COLO829 (cell line): ENCODE measurements at places on chromosomes 11 and 22.

DNA sequence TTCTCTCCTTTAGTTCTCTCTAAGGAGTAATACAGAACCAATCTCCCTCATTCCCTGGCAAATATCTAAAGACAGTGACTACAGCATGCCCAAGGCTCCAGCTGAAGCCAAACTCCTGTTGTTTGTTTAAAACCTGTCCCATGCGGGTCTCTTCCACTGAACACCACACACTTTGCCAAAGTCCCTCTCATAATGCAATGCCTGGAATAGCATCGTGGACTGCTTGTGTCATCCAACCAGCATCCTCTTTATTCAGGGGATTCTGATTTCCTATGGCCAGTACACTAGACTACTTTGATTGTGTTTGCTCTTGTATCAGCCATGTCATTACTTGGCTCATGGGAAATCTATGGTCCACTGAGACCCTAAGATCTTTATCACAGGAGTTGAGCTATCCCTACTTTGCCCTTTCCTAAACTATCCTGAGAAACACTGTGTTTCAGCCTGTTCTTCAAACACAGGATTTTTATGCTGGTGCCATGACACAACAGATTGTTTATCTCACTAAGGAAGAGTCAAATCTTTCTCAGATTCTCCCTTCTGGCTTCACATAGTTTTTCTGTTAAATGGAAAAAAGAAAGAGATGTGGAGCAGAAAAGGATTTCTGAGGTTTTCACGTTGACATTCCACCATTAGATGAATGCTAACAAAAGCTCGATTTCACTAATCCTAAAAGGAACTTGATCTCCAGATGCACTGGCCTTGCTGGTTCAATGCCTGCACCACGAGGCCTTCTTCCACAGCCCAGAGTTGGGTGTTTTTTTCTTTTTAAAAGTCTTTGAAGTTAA, 15.9 kb upstream of the IRAG1 start:
- no peak for DNase-seq

DNA sequence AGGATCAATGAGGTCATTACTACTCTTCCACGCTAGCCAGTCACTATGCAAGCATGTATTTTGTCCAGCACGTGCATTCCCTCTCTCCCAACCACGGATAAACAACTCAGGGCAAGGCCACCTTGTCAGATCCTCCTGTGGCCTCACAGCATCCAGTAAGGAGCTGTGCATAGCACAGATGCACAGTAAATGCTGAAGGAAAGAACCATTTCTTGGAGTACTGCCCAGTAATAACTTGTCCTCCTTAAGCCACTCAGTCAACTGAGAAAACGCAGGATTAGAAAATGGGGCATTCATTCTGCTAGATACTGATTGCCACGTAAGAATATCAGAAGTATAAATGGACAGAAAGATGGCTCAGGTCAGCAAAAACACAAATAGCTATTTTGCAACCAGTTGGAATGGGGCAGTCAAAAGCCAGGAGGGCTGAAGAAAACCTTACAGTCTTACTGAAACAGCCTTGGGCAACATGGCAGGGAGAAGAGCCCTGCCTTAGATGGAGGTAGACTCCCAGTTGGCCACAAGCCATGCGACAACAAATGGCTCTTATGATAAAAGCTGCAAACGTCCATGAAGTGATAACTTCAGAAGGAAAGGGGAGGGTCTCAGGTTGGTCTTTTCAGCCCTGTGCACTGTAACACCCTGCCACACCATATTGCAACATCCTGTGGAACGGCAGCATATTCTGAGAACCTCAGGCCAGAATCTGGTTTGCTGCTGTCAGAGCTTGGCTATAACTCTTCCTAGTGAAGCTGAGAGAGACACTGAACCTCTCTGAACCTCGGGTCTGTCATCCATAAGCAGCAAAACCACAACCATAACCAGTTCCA, 23.0 kb downstream of the PC start:
- no peak for DNase-seq

GRCh38 chr11:128506999-128507611, 80.3 kb downstream of the ETS1 start:
- DNase-seq, result no peak

DNA sequence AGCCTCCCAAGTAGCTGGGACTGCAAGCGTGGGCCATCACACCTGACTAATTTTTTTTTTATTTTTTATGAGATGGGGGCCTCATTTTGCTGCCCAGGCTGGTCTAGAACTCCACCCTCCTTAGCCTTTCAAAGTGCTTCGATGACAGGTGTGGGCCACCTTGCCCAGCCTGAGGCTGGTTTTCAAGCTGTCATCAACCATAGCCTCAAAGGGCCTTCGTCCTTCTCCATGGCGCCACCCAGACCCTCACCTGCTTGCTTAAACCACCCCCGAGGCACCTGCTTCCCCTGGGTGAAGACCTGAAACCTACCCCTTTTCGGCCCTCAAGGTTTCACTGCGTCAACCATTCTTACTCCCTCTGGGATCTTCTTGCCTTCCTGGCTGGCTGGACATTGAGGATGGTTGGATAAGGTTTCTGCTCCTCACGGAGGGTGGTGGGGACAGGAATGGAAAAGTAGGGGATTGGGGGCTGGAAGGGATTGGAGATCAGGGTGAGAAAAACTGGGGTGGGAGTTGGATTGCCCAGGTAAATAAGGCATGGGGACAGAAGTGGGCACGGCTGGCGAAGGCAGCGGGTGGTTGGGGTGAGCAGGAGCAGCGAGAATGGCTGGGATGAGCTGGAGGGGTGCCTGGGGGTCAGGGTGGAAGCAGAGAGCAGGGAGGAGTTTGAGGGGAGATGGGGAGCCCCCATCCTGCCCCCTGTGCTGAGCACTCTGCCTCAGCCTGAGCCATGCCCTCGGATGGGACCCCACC, 2.8 kb upstream of the ACR start:
- DNase-seq, result no peak
